Suppressor macrophage treated with lipopolysaccharide for 4 hours (primary cell): ENCODE measurements at places on chromosomes 4 and X.

DNA sequence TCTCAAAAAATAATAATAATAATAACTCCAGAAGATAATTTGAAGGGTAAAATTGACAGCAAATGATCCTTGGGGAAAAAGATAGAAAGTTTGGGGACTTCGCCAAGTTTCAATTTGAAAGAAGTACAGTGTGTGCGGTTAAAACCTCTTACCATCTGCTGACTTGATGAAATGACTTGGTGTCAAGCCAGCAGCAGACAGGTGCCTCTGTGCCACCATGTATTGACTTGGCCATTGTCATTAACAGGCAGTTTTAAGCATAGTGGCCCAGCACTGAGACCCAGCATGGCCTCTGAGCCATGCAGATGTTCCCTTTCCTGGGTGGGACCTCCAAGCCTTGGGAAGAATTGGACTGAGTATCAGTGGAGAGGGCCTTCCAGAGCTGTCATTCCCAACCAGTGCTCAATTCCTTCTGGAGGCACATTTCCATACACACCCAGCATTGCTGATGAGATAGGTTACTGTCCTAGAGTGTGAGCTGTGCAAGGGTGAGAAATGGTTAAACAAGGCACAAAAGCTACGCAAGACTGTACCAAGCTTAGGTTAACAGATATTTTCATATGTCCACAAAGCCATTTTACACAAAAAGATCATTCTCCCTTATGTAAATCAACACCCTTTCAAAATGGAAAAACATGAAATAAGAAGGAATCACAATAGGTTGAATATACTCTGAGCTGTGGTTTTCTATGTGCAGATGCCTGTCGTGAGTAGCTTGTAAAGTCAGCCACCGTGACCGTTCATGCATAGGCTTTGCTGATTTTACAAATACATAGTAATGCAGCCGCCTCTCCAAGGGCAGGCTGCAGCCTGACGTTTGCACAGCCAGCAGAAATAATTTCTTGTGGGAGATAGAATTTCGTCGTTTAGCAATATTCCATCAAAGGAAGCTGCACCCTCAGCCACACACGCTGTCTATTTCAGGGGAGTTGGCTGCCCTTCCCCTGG, 59.4 kb upstream of the FBXW7 start:
- DNase-seq = no peak

GRCh38 chrX:38881066-38881465, 79.8 kb downstream of the MID1IP1 start:
- DNase-seq = no peak

DNA sequence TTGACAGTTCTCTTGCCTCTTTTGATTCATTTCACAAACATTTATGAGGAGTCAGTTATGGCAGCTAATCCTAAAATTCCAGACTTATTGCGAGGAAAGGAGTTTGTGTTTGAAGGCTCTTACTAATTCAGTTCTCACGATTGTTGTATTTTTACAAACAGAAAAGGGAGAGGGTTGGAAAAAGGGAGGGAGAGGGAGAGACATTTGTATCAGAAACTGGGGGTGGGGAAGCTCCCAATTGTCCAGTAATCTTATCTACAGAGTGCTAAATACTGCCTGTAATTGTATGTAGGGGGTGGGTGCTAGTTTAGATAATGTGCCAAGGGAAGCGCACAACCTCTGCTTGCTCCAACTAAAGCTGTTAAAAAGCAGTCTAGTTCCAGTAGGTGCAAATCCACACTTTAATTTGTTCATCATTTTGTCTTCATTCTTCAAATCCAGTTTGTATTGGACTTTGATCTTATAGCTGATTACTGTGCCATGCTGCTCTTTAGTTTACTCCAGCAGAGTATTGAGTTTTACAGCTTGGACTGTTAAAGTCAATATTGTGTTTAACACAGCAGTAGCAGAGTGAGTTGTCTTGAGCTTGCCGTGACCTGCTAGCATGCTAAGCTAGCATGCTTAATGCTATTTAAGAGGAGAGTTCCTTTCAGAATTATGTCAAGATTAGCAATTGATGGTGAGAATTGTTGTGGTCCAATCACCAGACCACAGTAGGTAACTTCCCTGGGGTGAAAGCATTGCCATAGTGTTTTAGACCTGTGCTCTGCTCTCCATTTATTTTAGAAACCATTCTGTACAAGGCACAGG, 13.9 kb downstream of the FNIP2 start:
- DNase-seq = no peak

DNA sequence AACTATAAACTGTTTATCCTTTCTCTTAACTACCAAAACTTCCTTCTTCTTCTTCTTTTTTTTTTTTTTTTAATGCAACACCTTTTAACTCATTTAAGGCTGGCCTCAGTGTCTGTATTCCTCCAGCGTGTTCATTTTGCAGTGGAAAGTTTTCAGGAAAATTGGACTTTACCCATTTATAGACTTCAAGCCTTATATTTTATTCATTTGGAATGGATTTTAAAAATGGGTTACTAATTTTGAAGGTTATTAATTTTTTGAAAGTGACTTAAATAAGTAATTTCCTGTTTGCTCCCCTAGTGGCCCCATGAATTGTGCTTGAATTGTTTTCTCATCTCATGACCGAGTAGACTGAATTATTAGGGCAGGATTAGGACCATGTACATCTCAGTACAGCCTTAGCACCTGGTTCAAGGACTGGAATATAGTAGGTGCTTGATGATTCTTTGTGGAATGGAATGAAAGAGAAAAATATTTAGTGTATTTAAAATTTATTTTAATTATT, 282.7 kb downstream of the ANKRD50 start:
- DNase-seq = no peak

- no peak for DNase-seq
Measured at GRCh38 chr4:71262161-71262560, 76.7 kb upstream of the SLC4A4 start.

- no peak for DNase-seq
Measured at GRCh38 chr4:3649491-3649890, 116.7 kb upstream of the ADRA2C start.

GRCh38 chr4:85102606-85103005, 136.1 kb upstream of the WDFY3 start:
- no peak for DNase-seq

DNA sequence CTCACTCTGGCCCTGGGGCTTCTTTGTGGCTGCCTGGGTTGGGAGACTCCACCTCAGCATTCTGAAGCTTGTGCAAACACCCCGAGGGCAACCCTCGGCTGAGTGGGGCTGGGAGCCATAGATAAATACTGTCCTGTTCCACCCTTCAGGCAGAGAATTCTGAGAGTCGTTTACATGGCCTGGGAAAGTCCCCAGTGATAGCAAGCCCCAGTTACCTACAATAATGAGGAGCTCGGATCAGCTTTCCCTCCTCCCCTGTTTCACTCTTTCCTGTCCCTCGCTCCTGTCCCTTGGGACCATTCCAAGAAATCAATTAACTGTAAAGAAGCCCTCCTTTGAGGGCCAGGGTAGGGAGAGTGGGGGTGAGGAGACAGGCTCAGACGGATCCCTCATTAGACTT, 31.6 kb upstream of the DDX3X start:
- no peak for DNase-seq

DNA sequence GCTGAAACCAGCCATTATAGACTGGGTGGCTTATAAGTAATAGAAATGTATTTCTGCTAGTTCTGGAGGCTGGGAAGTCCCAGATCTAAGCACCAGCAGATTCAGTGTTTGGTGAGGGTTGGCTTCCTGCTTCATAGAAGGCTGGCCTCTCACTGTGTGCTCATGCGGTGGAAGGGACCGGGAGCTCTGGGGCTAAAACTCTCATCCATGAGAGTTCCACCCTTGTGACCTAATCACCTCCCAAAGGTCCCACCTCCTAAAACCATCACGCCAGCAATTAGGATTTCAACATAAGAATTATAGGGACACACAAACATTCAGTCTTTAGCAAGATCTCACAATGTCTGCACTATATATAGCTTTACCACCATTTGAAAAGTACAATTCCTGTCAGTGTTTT, 215.2 kb downstream of the CBR4 start:
- DNase-seq = peak; percentile 50

DNA sequence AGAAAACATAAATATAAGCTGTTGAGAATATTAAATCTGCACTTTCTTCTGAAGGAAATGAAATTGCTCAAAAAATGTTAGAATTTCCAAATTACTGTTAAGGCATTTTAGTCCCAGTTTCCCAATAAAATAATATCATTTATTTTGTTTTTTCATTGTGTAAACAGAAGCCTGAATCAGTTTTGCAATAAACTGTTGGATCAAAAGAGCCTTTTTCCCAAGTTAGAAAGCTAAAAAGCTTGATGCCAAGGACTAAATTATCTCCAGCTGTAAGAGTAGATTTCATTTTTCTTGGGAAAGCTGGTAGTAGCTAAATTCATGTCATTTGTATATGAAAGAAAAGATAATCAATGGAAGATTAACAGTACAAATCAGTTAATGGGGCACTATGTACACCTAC, 95.8 kb downstream of the RNF150 start:
- no peak for DNase-seq

GRCh38 chr4:139764182-139764581, 98.6 kb downstream of the MGST2 start:
- DNase-seq = no peak

DNA sequence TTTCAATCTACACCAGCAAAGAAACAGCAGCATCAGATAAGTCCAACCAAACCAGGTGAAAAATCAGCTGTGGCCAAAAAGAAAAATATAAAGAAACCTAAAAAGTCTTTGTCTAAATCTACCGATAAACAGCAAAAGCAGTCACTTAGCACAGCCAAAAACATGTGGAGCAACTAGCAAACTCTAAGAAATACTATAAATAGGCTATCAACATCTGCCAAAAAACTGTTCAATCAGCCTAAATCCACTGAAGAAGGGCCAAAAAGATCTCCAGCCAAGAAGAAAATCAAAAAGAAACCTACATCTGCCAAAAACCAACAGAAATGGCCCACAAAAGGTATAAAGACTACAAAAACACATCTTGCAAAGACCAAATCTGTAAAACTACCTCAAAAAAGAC, 36.7 kb upstream of the CABS1 start:
- no peak for DNase-seq

DNA sequence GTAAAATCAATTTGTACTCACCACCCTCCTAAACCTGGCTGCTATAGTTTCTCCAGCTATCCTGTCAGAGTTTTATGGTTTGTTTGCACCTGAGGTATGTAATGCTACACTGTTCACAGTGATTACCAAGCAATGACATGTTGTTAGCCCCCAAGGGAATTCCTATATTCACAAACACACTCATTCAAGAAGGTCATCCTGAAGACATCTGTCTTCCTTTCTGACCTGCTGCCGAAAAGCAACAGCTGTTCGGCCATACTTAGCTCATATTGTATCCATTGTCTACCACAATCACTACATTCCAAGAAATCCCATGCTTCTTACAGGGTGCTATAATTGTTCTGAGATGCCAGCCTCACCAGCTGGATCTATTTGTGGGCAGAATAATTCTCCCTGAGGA, 160.1 kb upstream of the GYPA start:
- no peak for DNase-seq

GRCh38 chr4:163269869-163270268, 62.5 kb downstream of the NPY1R start:
- DNase-seq = no peak

GRCh38 chrX:9282325-9282724, 182.5 kb upstream of the TBL1X start:
- DNase-seq = peak; percentile 67

GRCh38 chr4:76716658-76717057, 181.3 kb downstream of the SOWAHB start:
- DNase-seq = peak; percentile 30
